Large intestine (tissue), 12 donors: ENCODE measurements at places on chromosomes 5 and 9. TPM values are rescaled to one million over a fixed set of nuclear protein-coding genes. Genes with fewer than 3 reads are reported as not detected.
A peak's percentile ranks its signal among the peaks of the same experiment; 100 is the strongest.

GRCh38 chr9:18721267-18721994 is 247.5 kb downstream of the ADAMTSL1 start:
- no peak for DNase-seq

Gene ALDH7A1
- polyA plus RNA-seq: 66.4 TPM

DNA sequence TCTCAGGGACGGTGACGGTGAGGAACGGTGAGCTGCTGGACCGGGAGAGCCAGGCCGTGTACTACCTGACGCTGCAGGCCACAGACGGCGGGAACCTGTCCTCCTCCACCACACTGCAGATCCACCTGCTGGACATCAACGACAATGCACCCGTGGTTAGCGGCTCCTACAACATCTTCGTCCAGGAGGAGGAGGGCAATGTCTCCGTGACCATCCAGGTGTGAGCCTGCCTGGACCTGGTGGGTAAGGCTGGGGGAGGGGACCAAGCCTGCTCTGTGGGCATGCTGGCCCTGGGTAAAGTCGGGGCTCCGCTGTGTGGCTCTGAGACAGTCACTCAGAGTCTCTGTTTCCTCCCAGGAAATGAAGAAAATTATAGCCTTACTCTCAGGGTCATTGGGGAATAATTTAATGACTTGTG is 29.3 kb downstream of the CDHR2 start:
- peak; percentile 64 for DNase-seq

- no peak for DNase-seq
These were observed 249.2 kb upstream of the ANKRD55 start for GRCh38 chr5:56482363-56482762.

Gene MYOZ3
- polyA plus RNA-seq: 3.0 TPM

Gene STKLD1
- polyA plus RNA-seq: 2.4 TPM

DNA sequence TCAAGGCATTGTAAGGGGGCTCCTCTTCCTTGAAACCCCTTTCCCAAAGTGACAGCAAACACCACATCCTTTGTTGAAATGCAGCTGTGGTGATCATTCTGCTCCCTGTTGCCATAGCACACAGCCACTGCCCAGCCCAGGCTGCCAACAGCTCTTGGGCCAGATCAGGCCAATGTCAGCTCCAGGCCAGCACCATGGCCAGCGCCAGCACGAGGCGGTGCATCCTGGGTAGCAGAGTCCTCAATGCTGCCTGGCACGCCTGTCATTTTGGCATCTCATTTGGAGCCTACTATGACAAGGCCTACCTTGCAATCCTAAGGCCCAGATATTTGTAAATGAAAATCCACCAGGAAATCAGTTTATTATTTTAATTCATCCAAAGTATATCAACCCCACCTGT is 390.6 kb downstream of the DNAH5 start:
- DNase-seq: peak; percentile 8

Gene GZMA
- polyA plus RNA-seq: 14.9 TPM

Gene SLC34A3
- 36.9 TPM for polyA plus RNA-seq

Gene GPRIN1
- 7.0 TPM for polyA plus RNA-seq

Gene F2R
- 52.5 TPM for polyA plus RNA-seq

DNA sequence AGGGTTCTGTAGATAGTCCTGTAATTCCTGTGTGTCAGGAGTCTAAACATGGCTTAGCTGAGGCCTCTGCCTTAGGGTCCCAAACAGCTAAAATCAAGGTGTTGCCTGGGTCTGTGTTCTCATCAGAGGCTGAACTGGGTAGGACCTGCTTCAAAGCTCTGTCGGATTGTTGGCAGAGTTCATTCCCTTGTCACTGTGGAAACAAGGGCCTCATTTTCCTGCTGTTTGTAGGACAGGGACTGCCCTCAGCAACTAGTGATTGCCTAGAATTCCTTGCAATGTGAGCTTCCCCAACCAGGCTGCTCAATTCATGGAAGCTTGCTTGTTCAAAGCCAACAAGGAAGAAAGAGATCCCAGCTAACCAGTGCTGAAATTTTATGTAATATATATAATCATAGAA is 283.2 kb downstream of the DNAH5 start:
- no peak for DNase-seq

- no peak for DNase-seq
These were observed 47.6 kb upstream of the ELOVL7 start for GRCh38 chr5:60891667-60892066.

DNA sequence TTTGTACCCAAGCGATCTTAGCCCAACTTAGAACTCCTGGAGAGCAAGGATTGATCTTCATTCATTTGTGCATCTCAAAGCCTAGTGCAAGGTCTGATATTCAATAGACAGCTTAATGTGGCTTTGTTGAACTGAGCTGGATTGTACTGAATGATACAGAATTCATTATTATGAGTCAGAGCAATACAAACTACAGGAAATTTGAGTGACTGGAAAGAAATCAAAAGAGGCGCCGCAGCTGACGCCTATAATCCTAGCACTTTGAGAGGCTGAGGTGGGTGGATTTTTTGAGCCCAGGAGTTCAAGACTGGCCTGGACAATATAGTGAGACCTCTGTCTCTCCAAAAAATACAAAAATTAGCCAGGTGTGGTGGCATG is 58.6 kb downstream of the ENC1 start:
- no peak for DNase-seq

GRCh38 chr9:4973246-4973645 is 11.8 kb upstream of the JAK2 start:
- no peak for DNase-seq

- no peak for DNase-seq
These were observed at the start of gene DND1 for GRCh38 chr5:140673187-140673976. DND1 (minus strand) TSS chr5:140673576; CDS start chr5:140673542, 34 bp downstream.
